Stimulated activated CD8-positive, alpha-beta memory T cell treated with anti-CD3 and anti-CD28 coated beads, Interleukin-4, amount 100 ng/mL, for 4 hours (primary cell): ENCODE measurements at places on chromosomes 5 and 9.

DNA sequence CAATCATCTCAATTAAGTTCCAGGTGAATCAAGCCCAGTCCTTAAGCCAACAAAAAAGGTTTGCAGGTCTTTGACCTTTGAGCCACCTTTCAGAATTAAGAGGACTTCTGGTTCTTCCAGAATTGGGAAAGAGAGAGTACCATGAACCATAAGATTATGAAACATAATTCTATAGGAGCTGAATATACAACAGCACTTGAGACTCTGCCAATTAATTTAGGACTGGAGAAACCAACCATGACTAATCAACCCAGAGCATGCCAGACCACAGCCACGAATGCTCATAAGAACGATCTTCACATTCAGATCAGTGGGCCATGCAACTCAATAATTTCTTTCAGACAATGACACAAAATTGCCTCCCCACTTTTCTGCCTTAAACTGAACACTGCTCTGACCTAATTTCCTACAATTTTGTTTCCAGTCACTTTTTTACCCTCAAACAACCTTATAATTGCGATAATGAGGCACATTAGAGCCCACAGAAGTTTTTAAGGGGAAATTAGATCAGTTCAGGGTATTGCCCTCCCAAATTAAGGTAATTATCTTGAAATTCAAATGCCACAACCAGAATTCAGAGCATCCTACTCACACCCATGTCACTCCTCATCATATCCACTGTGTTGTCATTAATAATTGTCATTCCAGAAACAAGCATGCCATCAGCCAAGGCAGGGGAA lies 213.4 kb downstream of the ATPSCKMT start:
- no peak for DNase-seq

GRCh38 chr5:10304932-10305331 lies 2.8 kb downstream of the CMBL start:
- DNase-seq: no peak

- DNase-seq: no peak
Observed at GRCh38 chr9:106286249-106286648, 576.7 kb upstream of the ZNF462 start.

- DNase-seq: no peak
Observed at GRCh38 chr5:95460665-95461064, 69.5 kb downstream of the FAM81B start.

DNA sequence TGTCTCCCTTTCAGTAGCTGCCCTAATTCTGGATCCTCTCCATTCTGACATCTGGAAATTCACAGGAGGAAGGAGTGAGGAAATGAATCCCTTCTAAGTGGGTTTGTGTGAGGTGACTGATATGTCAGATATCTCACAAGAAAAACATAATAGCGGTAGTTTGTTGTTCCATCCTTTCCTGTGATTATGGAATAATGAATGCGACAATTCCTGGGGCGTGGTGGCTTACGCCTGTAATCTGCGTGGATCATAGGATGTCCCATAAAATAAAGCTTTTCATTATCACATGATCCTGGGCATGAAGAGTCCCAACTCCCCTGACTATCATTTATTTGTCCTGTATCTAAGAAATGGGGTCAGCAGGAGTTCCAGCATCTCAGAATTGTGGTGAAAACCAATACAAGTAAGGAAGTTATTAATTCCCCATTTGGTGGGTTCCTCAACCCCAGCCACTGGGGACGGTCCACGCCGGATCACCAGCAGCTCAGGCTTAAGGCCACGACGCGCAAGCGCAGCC lies 375 bp upstream of the C5orf24 start:
- no peak for DNase-seq

DNA sequence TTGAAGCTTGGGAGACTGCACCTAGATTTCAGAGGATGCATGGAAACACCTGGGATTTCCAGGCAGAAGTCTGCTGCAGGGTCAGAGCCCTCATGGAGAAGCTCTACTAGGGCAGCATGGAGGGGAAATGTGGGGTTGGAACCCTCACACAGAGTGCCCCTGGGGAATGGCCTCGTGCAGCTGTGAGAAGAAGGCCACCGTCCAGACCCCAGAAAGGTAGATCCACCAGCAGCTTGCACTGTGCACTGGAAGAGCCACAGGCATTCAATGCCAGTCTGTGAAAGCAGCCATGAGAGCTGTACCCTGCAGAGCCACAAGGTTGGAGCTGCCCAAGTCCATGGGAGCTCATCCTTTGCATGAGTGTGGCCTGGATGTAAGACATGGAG lies 285.3 kb upstream of the FAM174A start:
- no peak for DNase-seq

- no peak for DNase-seq
Observed at GRCh38 chr5:149793256-149793550, 63.1 kb downstream of the PPARGC1B start.

GRCh38 chr9:135273008-135273407 lies 185.5 kb downstream of the OLFM1 start:
- DNase-seq: no peak

GRCh38 chr5:58902765-58903164 lies 319.9 kb downstream of the RAB3C start:
- no peak for DNase-seq

- DNase-seq: no peak
Observed at GRCh38 chr9:5718296-5719032, 89.6 kb downstream of the RIC1 start.

DNA sequence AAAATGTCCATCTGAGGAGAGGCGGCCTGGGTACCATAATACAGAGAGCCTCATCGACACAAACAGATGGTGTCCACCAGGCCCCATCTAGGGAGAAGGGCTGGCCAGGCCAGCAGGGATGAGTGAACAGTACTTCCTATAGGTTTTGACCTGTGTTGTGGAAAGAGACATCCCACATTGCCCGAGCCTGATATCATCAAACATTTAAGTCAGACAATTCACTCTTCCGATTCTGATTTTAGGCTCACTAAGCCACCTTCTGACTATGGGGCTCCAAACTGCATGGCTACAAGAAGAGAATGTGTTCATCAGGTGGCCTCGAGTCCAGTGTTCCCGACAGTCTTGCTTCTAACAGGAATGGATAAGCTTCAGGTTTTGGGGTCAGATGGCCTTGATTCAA lies 38.9 kb downstream of the SLC22A5 start:
- DNase-seq: no peak

- no peak for DNase-seq
Observed at GRCh38 chr9:116589392-116590354, 97.4 kb upstream of the TRIM32 start.

- DNase-seq: no peak
Observed at GRCh38 chr5:171450423-171451331, 31.2 kb downstream of the FGF18 start.

GRCh38 chr9:100269656-100270055 lies 83.1 kb downstream of the TEX10 start:
- no peak for DNase-seq

DNA sequence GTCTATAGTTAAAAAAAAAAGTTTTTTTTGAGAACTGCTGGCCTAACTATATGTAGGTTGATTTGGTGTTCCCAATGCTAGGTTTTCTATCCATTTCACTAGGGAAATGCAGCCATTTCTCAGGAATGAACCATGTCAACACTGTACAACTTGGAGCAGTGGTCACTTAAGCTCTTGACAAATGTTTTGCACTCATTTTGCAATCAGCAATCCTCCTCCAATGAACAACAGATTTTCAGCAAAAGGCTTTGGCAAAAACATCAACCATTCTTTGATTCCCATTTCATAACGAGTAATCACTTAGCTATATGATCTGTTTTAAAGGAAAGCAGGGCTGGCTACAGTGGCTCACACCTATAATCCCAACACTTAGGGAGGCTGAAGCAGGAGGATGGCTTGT lies 17.9 kb downstream of the STRBP start:
- DNase-seq: no peak

- DNase-seq: no peak
Observed at GRCh38 chr5:71986101-71986500, 121.2 kb upstream of the MAP1B start.

GRCh38 chr9:116924462-116925110 lies 237.5 kb downstream of the TRIM32 start:
- no peak for DNase-seq

- DNase-seq: no peak
Observed at GRCh38 chr5:83672646-83673045, 48.0 kb downstream of the HAPLN1 start.

DNA sequence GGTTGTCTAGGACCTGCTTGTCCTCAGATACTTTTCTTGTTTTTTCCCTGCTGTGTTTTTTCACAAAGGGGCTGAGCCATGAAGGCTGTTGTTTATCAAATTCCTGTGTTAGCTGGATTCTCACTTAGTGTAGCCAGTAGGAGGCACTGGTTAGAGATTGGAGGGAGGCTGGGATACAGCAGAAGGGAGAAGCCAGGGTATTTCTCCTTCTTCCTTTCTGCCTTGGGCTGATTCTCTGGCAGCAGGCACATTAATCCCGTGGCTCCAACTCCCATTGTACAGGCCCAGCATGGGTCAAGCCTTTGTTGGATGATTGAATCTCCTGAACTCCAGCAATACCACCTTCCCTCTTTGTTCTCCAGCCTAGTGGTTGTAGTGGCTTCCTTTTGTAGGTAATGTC lies 46.4 kb upstream of the FAM170A start:
- no peak for DNase-seq

DNA sequence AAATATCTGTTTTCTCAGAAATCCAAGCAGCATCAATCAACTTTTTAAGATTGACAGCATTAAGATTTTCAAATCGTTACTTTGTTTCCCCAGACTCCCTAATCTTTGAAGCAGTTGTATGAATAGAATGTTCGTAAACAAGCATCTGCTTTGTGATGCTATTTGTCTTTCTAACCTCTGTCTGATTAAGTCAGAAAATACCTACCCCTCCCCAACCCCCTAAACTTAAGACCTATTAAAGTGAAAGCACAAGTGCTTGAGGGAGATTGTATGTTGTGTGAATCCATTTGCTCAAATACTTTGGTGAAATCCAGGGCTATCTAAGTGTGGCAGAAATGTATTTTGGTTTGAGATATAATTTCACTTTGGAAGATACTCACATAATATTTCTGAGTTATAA lies 47.9 kb upstream of the C5orf47 start:
- no peak for DNase-seq

DNA sequence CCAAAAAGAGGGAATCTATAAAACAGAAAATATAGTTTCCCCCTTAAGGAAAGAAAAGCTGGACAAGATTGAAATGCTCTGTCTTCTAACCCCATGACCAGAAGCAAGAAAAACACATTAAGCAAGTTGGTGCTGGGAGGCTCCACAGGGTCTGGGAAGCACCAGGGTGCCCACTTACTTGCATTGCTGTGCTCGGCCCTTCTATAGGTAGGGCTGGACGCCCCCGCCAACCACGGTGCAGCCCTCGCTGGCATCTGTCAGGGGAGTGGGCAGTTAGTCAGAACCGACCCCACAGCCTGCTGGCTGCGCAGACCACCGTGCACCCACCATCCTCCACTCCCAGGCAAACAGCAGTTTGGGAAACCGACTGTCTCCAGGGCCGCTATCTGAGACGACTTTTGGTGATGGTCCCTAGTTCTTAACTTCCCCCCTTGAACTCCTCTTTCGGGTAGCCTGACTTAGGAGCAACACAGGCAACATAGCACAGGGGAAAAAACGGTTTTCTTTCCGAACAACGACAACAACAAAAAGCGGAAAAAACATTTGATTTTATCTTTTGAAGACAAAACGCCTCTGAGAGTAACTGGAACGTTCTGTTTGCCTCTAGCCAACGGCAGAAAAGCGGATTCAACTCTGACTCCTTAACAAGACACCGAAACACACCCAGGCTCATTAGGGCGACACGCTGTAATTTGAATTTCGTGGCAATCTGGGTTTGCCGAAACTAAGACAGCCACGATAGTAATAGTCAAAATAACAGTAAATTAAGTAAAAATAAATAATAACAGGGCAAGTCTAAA lies 3.9 kb downstream of the IRX2 start:
- no peak for DNase-seq

GRCh38 chr9:90489066-90489465 lies 153.6 kb downstream of the DIRAS2 start:
- no peak for DNase-seq

DNA sequence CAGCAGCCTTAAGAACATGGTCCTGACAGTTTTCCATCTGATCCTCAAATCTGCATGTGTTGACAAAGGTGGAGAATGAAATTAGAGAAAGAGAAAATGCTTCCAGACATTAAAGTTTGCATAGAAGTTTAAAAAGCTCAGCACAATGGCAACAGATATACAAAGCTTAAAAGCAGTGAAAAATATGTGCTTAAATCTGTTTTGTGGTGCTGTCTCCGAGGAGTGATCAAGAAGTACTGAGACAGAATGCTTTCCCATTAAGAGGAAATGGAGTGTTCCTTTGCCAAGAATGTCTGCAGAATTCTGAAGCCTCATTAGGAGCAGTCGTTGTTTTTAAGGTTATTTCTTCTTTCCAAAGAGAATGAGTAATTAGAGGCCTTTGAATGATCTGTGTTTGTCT lies 131.4 kb downstream of the MCTP1 start:
- no peak for DNase-seq

GRCh38 chr9:121503444-121503843 lies 3.8 kb upstream of the GGTA1 start:
- DNase-seq: no peak

GRCh38 chr5:141617128-141617527 lies 1.7 kb downstream of the DIAPH1 start:
- DNase-seq: no peak

GRCh38 chr5:143573568-143574170 lies 170.2 kb upstream of the NR3C1 start:
- no peak for DNase-seq

- DNase-seq: no peak
Observed at GRCh38 chr9:125763394-125763801, 16.2 kb downstream of the PBX3 start.

GRCh38 chr5:159908591-159908940 lies 7.7 kb upstream of the ADRA1B start:
- no peak for DNase-seq

DNA sequence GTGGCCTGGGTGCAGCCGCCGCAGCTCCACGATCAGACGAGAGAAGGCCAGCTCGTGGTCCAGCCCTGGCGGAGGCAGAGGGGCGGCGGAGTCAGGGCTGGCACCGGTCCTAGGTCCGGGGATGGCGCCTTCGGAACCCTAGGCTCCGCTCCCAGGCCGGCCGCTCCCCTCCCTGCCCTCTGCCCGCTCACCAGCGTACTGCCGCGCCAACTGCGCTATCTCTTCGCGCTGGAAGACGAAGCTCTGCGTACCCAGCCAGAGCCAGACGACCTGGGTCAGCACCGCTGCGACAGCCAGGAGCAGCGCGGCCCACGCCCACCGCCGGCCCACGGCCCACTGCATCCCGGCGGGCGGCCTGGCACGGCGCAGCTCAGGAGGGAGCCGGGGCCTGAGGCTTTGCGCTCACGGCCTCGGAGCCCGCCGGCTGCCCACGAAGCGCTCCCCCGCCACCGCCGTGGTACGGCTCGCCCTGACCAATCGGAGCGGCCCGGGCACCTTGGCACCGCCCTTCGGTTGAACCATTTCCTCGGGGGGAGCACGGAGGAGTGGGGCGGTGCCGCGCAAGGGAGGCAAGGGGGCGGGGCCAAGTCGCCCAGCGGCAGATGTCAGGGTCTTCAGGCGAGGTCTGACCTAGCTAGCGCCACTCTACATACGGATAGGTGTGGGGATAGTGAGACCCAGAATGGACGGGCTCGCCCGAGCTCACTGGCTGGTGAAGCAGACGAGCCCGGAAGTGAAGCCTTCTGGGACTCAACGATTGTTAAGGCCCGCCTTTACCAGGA lies at the start of gene SIGMAR1:
Gene SIGMAR1 (minus strand): TSS at position 432 of the 782 bp plus-strand sequence. CDS start 90 bp downstream, at position 342.
- peak; percentile 87 for DNase-seq
